ENCODE measurements at places on chromosomes 11 and 22. TPM values are rescaled to one million over a fixed set of nuclear protein-coding genes. Genes with fewer than 3 reads are reported as not detected.
A peak's percentile ranks its signal among the peaks of the same experiment; 100 is the strongest.

DNA sequence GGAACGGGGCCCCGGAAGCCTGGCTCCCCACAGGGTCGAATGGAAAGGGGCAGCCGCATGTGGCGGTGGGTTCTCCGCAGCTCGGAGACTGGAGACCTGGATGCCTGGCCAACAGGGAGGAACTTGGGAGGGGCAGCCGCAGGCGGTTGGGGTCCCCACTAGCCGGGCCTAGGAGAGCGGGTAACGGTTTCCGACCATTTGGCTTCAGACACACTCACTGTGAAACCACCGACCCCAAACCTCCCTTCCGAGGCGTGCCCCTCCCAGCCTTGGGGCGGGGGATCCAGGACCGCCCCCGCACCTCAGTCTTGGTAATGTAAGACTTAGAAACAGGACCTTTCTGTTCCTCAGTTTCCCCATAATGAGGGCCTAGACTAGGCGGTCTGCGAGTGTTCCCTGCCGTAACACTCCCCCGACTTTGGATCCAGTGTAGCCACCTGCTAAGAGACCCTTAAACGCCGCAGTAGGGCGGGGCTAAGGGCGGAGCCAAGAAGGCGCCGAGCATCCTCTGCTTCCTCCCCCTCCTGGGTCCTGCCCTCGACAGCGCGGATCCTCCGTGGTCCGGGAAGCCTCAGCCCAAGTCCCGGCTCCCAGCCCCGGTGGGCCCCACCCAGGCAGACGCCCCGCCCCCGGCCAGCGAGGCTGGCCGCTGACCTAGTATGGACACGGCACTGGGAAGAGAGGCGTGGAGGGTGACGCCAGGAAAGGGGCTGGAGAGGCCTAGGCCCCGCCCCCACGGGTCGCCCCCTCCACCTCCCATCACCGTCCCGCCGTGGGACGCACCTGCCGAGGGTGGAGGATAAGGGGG is 1.8 kb upstream of the RASGRP2 start:
- peak overlapping the region; percentile 88 for H3K27ac ChIP-seq
- peak; percentile 98 for DNase-seq
- H3K27me3 ChIP-seq, result no peaks in the 10 kb centered on the region
- no peaks in the 10 kb centered on the region for H3K4me1 ChIP-seq

DNA sequence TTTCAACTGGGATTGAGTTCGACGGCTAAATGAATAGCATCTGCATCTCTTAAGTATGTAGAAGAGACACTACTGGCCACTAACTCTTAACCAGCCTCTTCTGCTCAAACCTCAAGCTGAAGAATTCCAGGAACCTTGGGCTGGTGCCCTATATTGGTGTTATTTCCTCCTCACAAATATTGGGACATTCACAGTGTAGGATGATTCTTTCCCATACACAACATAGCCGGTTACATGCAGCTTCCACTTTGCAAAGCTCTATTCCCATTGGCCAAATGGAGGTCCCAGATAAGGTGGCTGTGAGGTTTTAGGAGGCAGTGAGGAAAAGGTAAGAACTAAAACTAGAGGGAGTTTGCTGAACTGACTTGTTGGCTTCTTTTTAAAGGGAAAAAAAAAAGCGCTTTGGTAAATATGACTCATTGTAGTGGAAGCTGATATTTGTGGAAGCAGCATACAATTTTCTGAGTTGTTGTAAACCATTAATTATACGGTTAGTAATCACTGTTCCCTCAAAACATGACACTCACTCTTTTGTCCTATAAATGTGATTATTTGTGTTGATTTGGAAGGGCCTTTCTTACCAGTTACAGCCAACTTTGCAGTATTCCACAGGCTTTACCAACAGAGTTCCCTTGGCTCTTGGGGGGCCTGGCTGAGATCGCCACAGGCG is 17.6 kb downstream of the C22orf31 start:
- H3K36me3 ChIP-seq, result no peaks in the 10 kb centered on the region
- no peak overlapping the region for H3K27ac ChIP-seq
- no peaks in the 10 kb centered on the region for H3K4me1 ChIP-seq
- H3K4me3 ChIP-seq, result no peak overlapping the region

- H3K4me1 ChIP-seq, result no peaks in the 10 kb centered on the region
- no peak overlapping the region for H3K27ac ChIP-seq
- H3K4me3 ChIP-seq, result no peak overlapping the region
- H3K36me3 ChIP-seq, result no peaks in the 10 kb centered on the region
- no peak for DNase-seq
These were observed 55.9 kb upstream of the CCDC188 start for GRCh38 chr22:20206709-20207215.

DNA sequence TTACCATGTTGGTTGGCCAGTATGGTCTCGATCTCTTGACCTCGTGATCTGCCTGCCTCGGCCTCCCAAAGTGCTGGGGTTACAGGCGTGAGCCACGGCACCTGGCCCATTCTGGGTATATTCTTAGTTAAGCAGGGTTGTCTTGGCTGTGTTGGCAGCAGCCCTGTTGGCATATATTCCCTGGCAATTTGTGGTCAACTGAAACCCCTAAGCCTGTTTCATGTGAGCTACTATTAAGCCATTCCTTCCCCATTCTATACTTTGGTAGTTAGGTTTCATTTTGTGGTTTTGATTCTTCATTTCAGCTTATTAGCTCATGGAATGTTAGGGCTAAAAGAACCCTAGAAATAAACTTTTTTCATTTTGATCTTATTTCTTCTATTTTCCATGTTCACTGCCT is 22.2 kb upstream of the IL18BP start:
- H3K36me3 ChIP-seq, result peaks cover 3% of the 10 kb centered on the region
- H3K4me1 ChIP-seq, result no peaks in the 10 kb centered on the region
- no peak overlapping the region for H3K27ac ChIP-seq
- no peak overlapping the region for H3K4me3 ChIP-seq
- DNase-seq, result no peak

The FXYD6 gene
- 28.7 TPM for total RNA-seq

The SIK2 gene
- 21.9 TPM for total RNA-seq

The PRODH gene
- 1.9 TPM for total RNA-seq

Measured in aorta (tissue), 5 donors.